ENCODE measurements at places on chromosomes 13 and 19.

DNA sequence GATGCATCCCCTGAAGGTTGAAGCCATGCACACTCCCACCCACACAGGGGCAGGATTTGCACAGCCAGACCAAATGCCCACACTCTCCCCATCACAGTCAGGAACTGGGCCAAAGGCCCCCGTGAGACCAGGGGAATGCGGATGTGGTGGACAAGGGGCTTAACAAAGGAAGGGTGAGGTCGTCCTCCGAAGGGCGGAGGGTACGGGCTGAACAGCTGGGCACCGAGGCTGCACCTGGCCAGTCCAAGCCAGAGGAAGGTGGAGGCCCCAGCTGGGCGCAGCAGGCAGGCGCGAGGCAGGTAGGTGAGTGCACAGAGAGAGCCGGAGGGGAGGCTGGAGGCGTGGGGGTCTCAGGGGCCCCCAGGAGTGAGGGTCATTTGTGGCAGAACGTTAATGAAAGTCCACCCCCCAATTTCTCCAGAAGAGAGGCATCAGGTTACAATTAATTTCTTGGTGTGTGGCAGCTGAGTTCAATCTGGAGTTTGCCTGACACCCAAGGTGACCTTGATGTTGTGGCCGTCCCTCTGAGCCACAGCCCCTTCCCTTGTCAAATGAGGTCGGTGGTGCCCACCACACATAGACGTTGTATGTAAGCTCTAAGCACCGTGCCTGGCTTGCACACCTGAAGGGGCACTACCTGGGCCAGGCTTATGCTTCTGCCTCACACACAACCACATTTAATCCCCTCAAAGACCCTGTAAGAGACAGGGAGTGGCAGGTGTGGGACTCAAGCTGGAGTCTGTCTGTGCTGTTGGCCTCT, 2.9 kb downstream of the KLK15 start:
- DNase-seq: no peak

DNA sequence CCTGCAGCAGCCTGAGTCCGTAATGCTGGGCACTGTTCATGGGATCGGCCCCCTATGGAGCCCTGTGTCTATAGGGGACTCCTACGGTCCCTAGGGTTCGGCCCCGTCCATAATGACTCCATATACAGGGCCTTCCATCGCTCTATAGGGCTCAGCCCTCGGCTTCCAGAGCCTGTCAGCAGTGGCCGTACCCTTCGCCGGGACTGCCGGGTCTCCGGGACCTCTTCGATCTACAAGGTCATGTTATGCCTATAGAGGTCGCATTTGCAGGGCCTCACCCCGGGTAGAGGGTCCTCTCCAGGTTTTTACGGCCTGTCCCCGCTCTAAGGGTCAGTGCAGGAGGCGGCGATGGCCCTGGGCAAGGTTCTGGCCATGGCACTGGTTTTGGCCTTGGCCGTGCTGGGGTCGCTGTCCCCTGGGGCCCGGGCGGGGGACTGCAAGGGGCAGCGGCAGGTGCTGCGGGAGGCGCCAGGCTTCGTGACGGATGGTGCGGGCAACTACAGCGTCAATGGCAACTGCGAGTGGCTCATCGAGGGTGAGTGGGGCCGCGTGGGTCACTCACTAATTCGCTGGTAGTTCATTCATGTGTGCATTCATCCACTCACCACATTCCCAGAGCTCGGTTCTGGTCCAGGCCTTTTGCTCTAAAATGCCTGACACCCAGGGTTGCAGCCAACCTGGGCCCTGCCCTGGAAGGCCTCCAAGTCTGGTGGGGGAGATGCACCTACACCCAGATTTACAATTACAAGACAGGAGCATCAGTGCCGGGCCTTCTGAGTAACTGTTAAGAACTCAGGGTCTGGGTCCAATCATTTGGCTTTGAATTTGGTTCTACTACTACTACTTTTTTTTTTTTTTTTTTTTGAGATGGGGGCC, 699 bp downstream of the MEGF8 start:
- DNase-seq: peak; percentile 36

GRCh38 chr19:55650126-55650557, 2.1 kb downstream of the CCDC106 start:
- no peak for DNase-seq

GRCh38 chr13:39374741-39375189, 228.2 kb downstream of the LHFPL6 start:
- no peak for DNase-seq

- no peak for DNase-seq
Observed at GRCh38 chr19:13882419-13882795, 5.5 kb downstream of the NANOS3 start.

- peak; percentile 84 for DNase-seq
Observed at GRCh38 chr13:90485436-90485835, 862.1 kb upstream of the MIR17HG start.

DNA sequence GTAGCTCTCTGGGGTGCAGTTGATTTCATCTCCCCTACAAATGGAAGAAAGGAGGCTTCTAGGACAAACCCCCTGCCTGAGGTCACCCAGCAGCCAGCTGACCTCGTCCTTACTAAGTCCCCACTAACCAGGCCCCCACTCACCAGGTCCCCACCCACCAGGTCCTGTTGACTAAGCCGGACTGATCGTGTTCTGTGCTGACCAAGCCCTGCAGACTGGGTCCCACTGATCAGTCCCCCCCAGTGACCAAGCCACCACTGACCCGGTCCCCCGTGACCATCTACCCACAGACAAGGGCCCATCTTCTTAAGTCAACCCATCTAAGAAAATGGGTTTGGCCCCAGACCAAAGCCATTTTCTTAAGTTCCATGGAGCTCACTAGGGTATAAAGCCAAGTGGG, 36.8 kb upstream of the TPM4 start:
- DNase-seq: no peak

DNA sequence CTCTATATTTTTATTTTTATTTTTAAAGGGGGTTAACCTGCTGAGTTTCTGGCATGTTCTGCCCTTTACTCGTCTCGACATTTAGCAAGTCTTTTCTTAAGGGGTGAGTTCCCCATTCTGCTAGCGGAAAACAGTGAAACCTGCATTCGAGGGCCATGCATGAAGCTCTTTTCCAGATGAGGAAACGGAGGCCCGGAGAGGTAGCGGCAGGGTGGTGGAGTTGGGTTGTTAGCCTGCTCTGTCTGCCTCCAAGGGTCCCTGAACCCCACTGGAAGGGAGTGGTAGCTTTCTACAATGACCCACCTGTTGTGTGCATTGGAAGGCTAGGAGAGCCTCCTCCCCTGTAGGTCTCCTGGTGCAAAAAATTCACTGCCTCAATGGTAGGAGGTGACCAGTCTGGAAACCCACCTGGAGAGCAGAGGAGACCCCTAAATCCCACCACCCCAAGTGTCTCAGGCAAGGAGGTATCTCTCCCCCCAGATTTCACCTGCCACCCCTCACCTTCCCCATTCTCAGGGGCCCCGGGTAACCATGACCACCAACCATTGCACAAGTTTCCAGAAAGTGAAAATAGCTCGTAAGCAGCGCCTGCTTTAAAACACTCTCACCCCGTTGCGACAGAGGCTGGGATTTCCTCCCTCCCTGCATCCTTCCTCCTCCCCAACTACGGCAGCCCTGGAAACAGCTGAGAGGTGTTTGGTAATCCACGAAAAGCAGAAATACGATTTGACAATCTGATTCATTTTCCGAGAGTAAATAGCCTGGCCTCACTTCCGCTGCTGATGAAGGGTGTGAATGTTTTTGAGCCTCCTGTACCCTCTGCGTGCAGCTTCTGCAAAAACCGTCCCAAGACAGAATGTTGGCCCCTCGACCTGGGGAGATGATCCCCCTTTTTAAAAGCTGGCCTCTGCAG, 3.5 kb downstream of the KLF2 start:
- DNase-seq: no peak

DNA sequence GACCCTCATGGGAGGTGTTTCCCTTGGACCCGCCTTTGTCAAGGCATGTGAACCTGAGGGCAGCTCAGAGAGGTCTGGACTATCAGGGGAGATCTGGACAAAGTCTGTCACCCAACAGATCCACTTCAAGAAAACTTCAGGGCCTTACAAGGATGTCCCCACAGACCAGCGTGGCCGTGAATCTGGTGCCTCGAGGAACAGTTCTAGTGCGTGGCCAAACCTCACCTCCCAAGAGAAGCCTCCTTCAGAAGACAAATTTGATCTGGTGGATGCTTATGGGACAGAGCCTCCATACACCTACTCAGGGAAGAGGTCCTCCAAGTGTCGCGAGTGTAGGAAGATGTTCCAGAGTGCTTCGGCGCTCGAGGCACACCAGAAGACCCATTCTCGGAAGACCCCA, 11.5 kb downstream of the ZSCAN22 start:
- DNase-seq: no peak

DNA sequence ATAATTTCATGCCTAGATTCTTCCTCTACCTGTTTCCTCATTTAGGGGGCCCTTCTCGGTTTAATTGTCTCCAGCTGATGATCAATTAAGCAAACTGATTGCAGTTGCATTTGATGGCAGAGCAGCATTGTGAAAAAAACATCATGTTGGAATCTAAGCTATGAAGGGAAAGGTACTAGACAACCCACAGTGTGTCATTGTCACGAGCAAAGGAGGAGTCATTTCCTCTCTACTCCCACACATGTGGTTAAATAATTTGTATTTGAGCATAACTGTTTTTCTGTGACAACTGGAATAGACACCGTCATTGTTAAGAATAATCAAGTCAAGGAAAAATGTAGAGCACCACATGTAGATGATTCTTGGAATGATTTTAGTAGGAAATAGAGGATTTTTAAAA, 240.3 kb downstream of the DCT start:
- DNase-seq: no peak

DNA sequence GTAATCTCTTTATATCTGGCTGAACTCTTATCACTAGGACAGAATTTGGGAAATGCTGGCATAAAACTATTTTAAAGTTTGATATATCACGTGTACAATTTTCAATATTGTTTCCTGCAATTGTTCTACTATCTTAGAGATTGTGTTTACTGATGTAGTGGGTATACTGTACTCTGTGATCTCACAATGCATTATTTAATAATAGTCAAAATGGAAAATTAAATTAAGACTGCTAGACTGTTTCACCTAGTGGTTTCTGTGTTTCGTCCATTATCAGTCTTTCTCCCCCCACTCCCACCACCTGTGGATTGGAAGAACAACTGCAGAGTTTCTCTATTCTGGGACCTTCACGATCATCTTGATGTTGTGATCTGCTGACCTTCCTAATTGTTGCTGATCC, 449.2 kb upstream of the SLC10A2 start:
- no peak for DNase-seq

GRCh38 chr19:49881672-49882394, 4.3 kb downstream of the TBC1D17 start:
- no peak for DNase-seq

DNA sequence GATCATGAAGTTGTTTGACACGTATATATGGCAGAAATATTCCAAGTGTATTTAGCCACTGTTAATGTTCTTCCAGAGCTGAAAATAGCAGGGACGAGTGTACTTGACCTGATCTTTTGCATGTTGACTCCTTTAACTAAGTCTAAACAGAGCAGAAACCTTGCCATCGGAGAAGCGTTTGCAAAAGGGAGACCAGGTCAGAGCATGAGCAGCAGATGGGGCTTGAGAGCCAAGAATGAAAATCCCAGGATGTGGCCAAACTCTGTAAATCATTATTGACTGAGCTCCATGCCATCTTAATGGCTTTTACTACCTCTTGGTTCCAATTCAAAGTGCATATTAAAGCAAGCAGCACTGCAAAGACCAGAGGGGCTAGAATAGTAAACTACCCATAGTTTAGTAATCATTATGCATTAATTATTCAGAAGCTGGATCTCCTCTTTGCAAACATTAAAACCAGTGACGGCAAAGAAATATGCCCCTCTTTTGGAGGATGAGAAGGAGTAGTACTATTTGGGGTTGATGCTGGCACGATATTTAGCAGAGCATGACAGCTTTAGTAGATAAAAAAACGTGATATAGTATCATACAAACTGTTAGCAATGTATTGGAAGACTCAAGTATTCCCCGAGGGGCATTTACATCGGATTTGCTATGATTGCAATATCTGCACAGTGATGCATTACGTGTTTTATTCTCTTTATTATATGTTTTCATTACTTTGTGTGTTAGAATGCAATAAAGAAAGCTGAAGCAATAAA, 55.7 kb downstream of the FAM216B start:
- peak; percentile 27 for DNase-seq

- DNase-seq: no peak
Observed at GRCh38 chr19:8537099-8537498, 23.1 kb upstream of the ZNF414 start.

DNA sequence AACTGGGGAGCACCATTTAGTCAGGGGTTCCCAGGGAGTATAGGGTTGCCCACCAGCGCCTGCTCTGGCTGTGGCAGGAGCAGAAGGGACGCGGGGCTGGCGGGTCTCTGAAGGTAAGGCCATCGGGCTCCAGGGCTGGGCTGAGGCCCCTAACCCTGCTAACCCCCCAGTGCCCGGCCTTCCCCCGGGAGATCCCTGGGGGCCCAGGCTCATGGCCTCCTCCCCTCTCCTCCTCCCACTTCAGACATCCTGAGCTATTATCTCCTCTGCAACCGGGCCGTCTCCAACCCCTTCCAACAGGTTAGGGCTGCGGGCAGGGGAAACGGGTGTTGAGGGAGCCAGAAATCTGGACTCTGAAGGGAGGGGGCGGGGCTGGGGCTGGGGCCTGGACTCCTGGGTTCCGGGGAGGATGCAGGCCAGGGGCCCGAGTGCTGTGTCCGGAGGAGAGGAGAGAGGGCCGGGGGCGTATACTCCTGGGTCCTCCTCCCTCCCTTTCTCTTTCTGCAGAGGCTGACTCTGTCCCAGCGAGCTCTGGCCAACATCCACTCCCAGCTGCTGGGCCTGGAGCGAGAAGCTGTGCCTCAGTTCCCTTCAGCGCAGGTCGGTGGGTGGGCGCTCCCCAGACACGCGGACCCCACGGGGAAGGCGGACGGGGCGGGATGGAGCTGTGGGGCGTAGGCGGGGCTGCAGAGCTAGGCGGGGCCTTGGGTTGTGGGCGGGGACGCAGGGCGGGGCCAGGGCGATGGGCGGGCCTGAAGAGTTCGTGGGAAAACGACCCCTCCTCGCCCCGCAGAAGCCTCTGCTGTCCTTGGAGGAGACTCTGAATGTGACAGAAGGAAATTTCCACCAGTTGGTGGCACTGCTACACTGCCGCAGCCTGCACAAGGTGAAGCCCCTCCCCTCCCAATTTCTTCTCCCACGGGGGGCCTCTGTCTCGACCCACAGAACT, 15.3 kb downstream of the TTYH1 start:
- peak; percentile 59 for DNase-seq

DNA sequence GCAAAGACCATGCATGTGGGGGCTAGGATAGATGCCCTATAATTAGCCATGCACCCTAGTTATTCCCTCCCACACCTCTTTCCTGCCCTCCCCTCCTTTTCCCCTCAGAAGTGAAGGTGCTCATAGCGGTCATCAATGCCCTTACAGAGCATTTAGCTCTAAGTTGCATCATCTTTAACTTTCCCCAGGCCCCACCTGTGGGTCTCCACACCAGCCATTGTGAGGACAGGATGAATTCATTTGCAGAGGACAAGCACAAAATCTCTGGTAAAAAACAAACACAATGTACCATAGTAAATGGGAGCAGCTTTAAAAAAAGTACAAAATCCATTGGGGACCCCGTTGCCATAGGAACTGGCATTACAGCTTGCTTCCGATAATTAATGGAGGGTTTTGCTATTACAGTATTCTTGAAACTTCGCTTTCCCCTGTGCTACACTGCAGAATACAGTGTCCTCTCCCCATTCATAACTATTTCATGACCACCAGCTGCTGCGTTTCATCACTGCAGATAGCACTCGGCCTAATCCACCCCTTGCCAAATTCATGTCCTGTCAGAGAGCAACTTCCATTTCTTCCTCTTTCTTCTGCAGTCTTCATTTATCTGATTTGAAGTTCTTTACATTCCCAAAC, 110.5 kb downstream of the ZDHHC20 start:
- no peak for DNase-seq

- no peak for DNase-seq
Observed at GRCh38 chr13:77532983-77533382, 2.5 kb upstream of the SCEL start.

All from muscle of arm (tissue), 14 donors.